ENCODE measurements at places on chromosomes 3 and 15.

DNA sequence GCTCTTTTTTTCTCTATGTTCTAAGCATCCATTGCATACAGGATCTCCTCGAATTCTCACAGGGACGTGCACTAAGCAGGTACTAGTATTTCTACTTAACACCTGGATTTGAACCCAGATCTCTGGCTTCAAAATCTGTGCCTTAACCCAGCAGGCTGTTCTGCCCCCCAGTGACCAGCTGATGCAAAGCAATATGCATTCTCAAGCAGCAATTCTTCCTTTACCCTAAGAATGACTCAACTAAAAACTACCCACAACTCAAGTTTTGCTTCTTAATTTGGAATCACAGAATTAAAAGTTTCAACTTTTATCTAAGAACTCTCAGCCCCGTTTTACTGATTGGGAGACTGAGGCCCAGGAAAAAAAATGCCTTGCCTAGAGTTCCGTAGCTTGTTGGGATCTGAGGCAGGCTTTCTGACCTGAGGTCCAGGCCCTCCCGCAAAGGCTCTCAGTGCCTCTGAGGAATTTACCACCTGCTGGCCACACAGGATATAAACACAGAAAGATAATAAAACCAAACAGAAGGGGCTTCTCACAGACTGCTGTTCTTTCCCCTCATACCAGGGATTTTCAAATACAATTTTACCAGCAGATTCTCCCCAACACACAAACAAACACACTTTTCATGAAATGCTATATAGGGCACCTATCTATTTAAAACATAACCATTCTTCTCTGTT, 115.4 kb upstream of the RAD18 start:
- DNase-seq, result no peak

DNA sequence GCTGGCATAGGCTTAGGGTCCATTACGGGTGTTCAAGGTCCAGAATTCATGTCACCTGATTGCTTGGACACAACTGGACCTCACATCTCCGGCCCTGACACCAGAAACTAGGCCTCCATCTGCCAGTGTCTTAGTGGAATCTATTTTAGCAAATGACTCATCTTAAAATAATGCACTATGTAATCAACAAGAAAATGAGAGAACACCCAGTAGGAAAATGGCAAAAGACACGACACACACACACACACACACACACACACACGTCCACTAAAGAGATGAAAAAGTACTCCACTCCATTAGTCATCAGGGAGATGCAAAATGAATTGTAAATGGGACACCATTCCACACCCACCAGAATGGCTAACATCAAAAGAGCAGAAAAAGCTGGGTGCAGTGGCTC, 11.2 kb downstream of the APBA2 start:
- no peak for DNase-seq

GRCh38 chr15:67433495-67434099, 87.3 kb upstream of the C15orf61 start:
- DNase-seq, result peak; percentile 12

DNA sequence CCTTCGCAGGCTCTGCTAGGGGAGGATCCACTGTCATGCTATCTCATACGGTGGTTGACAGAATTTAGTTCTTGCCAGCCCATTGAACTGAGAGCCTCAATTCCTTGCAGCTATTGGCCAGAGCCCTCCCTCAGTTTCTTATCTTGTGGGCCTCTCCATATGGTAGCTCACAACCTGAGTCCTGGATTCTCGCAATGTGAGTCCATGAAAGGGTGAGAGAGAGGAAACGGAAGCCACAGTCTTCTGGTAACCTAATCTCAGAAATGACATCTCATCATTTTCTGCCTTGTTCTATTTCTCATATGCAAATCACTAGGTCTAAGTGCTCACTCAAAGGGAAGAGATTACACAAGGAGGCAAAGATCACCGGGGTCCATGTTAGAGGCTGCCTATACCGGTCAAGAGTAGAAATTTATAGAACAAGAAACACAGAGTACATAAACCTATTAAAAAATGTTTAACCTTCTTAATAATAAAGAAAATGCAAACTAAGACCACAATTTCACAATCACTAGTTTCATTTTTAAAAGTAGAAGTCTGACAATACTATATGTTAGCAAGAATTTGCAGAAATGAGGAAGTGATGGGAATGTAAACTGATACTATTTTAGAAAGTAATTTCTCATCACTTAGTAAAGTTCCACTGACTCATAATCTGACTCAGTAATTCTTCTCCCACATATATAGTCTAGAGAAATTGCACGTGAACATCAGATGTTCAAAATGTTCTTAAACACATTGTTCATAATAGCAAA, 378.4 kb upstream of the AGTR1 start:
- no peak for DNase-seq

GRCh38 chr15:62877276-62877857, 165.2 kb upstream of the TPM1 start:
- DNase-seq, result no peak

DNA sequence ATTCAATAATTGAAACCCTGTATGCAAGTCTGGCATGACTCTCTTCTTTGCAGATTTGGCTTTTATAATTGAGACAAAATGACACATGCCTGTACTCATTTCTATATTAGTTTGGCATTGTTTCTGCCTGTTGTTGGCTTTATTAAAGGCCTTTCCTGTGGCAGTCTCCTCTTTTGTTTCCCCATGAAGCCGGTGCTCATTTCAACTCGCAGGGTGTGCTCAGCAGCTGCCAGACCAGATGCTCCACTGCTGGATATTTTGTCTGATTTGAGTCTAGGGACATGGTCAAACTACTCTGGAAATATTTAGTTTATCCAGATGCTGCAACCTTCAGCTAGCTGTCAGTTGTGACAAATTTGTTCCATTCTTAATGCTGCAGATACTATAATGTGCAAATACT, 445.3 kb downstream of the NAALADL2 start:
- peak; percentile 18 for DNase-seq

DNA sequence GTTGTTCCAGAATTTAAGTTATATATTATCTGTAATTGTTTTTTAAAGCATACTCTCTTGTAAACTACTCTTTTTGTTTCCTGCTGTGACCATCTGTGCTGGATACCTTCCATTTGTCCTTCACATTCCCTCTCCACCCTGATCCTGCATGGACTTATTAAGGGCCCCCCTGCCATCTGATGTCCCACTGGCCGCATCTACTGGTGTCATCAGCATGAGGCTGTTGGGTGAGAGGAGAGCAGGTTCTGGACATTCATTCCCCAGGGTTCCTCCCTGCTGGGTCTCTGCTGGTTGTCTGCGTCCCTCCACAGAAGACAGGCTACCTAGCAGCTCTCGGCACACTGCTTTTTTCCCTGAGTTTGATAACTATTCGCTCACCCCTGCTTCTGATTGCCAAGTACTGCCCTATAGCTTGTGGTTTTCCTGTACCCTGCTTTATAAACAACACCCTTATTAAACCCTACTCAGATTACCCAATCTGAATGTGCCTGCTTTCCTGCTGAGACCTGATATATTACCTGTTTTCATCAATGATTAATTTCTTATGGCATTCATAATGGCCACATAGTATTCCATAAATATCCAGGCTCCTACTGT, 7.7 kb downstream of the CMTM8 start:
- no peak for DNase-seq

DNA sequence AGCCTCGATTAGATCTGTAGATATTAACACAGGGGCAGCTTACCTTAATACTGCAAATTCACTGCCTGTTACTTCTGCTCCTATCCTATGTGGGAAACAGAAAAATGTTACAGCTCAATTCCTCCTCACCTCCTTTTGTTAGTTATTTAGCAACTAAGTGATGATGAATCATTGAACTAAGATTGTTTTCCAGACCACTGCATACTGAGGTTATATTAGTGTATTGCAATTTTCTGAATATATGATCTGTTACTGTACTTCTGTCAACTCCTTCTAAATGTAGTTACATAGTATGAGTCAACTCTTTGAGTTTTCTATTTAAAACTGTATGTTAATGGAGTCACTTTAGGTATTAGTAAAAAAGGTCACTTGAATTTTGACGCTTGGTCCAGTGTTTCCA, 331.5 kb upstream of the SLCO3A1 start:
- no peak for DNase-seq

DNA sequence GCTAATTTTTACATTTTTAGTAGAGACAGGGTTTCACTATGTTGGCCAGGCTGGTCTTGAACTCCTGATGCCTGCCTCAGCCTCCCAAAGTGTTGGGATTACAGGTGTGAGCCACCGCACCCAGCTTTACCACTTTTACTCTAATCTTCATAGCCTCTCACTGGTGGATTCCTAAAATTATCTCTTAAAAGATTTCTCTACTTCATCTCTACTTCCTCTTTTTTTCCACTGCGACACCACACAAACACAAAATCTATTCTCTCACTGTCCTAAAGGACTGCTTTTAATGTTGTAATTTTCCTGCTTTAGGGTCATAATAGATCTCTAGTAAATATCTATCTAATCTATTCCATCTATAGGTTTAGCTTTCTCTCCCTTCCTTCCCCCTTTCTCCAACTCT, 34.0 kb upstream of the TBL1XR1 start:
- no peak for DNase-seq

DNA sequence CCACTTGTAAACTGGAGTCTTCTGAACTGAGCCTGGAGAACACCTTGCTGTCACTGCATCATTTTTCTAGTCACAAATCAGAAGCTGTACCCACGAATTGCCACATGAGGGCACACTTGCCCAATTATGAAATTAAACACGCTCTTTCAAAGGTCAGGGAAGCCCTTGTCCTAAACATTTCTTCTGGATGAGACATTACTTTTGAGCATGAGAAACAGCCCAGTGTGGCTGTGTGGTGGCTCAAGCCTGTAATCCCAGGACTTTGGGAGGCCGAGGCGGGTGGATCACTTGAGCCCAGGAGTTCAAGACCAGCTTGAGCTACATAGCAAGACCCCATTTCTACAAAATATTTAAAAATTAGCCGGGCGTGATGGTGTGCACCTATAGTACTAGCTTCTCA, 27.5 kb upstream of the CFAP161 start:
- DNase-seq, result peak; percentile 67

GRCh38 chr15:61459785-61460707, 230.9 kb upstream of the RORA start:
- no peak for DNase-seq

- DNase-seq, result no peak
Measured at GRCh38 chr3:178329936-178330335, 206.3 kb upstream of the KCNMB2 start.

DNA sequence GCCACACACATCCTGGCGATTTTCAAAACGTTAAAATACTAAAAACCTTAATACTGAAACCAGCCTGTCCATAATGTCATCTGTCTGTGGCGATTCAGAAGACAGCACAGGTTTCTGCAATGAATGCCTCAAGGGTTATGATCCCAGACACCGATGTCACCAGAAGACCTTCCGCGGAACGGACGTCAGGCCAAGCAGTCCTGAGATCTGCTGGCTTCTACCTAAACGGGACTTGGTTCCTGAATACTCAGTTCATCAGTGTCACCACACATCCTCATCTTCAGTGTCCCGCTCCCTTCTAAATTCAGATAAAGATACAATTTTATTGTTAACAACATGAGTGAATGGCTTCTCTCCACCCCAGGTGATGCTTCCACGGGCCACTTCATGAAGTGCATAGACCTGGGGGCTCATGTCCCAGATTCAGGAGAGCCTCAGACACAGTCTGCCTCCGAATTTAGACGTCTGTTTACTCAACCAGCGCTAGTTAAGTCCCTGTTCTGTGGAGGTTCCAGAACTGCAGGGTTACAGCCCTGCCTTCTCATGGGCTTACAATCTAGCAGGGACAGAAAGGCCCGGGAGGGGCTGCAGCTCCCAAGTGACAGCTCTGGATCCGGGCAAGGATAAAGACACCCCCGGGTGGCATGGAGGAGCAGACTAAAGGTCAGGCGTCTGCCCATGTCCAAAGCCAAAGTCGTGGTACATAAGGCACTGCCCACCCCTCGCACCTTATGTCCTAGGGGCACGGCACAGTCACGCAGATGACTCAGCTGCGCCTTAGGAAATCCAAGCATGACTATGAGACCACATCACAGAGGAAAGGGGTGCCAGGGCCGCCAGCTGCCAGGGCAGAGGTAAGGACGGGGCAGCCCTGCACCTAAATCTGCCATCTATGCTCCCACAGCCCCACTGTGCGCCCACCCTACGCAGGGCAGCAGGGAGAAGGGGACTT, 75.9 kb downstream of the VGLL4 start:
- no peak for DNase-seq

DNA sequence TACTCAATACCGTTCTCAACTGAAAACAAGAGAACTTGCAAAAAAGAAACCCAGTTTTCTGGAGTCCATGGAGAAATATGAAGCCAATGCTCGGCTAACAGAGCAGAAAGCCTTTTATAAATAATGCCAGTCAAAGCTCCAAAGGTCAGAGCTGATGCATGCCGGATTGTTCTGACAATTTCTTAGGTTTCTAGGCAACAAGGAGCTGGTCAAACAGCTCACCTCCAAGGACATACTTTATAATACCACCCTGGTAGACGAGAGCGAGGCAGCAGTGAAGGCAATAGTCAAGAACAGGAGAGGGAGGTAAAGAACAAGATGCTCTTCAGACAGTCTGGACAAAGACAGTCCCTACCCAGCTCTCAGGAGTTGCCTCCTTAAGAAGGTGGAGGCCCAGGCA, 111.1 kb downstream of the UBE3A start:
- no peak for DNase-seq

- DNase-seq, result no peak
Measured at GRCh38 chr3:194255252-194256039, 95.7 kb downstream of the CPN2 start.

DNA sequence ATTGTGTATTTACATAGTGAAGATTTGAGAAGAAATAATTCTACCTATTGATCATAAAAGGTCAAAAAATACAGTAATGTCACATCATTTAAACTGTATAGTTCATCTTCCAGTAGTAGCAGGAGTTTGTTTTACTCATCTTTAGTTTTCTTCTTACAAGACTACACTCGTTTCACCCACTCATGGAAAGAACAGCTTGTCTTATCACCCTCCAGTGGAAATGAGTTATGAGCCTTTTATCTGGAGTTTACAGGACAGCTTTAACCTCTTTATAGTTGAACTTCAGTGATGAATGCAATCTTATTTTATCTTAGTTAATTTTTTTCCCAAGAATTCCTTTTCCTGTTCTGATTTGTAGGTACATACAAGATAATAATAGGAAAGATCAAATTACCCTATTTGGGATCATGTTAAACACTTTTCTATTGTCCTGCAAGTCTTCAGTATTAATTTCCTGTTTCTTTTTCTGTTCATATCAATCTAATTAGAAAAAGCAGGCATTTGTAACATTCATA, 36.8 kb downstream of the RBMS3 start:
- no peak for DNase-seq

DNA sequence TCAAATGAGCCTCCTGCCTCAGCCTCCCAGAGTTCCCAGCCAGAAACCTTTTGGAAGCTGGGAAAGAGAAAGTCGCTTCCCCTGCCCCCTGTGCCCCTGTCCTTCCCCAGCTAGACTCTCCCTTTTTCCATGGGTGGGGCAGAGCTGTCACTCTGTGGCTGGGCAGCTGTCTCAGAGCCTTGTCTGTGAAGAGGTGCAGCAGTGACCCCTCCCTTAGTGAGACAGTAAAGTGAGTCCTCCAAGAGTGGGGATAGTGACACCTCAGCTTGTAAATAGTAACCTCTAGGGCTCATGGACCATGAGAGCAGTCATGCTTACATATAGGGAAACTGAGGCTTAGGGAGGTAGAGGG, 76.3 kb downstream of the SMAD6 start:
- DNase-seq, result no peak
